Stimulated activated CD8-positive, alpha-beta memory T cell treated with anti-CD3 and anti-CD28 coated beads, Interleukin-7, amount 100 ng/mL, for 48 hours (primary cell): ENCODE measurements at places on chromosomes 16 and 17.

DNA sequence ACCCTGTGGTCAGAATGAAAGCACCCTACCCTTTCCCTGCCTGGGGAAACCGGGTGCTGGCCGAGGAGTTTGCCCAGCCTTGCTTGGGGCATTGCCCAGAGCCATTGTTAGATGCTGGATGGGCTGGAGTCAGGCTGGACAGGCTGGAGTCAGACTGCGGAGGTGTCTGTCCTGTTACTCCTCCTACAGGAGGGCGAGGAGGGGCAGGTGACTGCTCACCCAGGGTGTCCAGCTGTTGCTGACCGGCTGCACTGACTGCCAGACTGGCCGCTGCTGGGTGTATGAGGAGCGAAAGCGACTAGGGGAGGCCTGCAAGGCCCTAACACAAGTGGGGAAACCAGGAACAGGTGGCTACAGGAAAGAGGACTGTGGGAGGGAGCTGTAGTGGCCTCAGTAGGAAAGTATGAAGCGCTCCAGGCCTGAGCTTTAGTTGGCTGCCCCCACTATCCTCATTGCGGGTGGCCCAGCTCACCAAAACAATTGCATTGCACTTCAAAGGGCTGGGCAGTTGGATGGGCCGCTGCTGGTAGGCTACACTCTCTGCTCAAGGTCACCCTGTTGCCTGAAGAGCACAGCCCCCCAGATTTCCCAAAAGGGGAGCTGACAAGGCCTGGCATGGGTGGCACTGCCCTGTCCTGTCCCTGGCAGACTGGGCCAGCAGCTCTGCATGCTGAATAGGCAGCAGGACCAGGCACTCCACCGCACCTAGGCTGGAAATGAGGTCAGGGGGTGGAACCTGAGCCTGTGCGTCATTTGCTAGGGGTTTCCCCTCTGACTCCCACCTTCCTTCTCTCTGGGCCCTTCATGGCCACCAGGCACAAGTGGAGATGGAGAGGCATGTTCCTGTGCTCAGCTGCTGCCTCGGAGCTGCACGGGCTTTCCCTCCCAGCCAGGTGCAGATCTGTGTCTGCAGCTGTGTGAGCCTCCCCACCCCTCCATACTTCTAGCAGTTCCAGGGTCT is 18.4 kb downstream of the LDHD start:
- peak; percentile 81 for DNase-seq

GRCh38 chr17:3989041-3989886 is 25.0 kb upstream of the ATP2A3 start:
- no peak for DNase-seq

GRCh38 chr16:31428638-31429247 is 583 bp upstream of the COX6A2 start:
- no peak for DNase-seq

GRCh38 chr17:79298799-79299198 is 224.2 kb downstream of the ENGASE start:
- no peak for DNase-seq

GRCh38 chr17:32275060-32276042 is 9.7 kb downstream of the RHBDL3 start:
- no peak for DNase-seq

- DNase-seq: no peak
These were observed 166.4 kb downstream of the CEP112 start for GRCh38 chr17:66025551-66025950.

GRCh38 chr17:57874434-57875289 is 24.8 kb upstream of the MRPS23 start:
- DNase-seq: no peak

GRCh38 chr17:49016775-49017463 is 19.7 kb downstream of the IGF2BP1 start:
- no peak for DNase-seq

- DNase-seq: no peak
These were observed 23.3 kb downstream of the UNK start for GRCh38 chr17:75807861-75808260.

DNA sequence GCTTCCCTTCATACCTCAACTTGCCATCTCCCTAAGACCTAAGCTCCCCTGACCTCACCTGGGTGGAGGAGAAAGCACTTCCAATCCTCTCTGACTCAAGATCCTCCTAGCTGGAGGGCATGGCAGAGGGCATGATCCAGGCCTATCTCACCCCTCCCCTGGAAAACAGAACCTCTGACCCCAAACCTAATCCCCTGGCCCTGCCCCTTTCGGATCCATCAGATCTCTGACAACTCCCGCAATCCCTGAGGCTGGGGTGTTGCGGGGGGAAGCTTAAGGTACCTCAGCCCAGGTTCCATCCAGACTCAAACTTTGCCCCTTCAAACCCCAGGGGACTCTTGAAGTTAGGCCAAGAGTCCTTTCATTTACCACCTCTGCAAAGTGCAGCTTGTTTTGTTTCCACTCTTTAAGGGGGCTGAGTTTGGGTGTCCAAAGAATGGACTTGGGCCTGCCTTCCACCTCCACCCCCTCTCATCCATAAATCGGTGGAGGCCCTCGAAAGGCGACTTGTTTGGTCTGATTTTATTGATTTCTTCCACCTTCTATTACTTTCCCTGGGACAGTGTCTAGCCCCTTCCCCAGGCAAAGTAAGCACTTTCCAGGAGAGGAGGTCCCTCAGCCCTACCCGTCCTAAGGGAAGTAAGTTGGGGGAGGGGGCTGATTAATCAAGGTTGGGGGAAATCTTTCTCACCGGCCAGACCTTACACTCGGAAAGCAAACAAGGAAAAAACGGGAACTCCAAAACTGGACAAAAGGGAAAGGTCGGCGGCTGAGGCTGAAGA is 2.6 kb downstream of the EPOP start:
- DNase-seq: no peak

DNA sequence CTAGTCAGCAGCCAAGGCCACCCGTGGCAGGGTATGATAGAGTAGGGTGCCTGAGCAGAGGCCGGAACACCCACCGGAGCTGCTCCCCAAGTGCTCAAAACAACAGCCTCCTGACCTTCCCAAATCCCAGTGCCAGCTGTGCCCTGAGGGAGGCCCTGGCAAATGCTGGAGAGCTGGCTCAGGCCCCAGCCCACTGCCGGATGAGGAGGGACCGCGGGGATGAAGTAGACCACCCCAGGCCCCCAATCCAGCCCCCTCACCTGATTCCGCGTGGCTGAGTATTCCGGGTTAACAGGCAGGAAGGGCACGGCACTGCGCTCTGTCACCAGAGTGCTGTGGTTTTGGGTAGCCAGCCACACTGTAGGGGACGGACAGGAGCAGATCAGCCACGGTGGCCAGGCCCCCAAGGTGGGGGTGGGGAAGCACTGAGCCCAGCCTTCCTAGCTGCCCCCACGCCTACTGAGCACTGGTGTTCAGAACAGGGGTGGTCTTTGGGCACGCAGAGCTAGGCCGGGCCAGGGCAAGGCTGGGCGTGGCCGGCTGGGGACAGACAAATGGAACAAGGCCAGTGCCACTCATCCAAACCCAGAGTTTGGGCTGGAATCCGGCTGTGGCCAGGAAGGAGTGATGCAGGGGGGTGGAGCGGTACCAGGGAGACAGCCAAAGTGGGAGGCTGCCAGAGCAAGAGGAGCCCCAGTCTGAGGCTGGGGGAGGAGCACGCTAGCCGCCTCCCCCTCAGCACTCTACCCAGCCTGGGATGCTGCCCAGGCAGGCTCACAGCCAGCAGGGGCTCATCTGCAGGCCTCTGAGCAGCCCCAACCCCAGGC is 9.1 kb downstream of the TP53I13 start:
- DNase-seq: no peak

- DNase-seq: peak; percentile 92
These were observed at the start of gene DEXI for GRCh38 chr16:10942352-10943063. Gene DEXI (minus strand): TSS chr16:10942468. CDS start chr16:10942005, 463 bp downstream.

DNA sequence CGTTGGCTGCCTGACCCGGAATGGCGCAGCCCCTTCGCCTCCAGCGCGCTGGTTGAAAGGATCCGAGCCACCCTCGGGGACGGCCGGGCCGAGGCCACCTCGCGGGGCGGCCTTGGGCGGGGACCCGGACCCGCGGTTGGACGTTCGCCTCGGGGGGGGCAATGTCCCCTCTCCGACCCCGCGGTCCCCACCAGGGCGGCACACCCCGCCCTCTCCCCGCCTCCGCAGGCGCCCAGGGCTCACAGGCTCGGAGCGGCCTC is 1.0 kb upstream of the SOX8 start:
- DNase-seq: no peak

- no peak for DNase-seq
These were observed 111.1 kb downstream of the VAT1L start for GRCh38 chr16:77899416-77899815.

DNA sequence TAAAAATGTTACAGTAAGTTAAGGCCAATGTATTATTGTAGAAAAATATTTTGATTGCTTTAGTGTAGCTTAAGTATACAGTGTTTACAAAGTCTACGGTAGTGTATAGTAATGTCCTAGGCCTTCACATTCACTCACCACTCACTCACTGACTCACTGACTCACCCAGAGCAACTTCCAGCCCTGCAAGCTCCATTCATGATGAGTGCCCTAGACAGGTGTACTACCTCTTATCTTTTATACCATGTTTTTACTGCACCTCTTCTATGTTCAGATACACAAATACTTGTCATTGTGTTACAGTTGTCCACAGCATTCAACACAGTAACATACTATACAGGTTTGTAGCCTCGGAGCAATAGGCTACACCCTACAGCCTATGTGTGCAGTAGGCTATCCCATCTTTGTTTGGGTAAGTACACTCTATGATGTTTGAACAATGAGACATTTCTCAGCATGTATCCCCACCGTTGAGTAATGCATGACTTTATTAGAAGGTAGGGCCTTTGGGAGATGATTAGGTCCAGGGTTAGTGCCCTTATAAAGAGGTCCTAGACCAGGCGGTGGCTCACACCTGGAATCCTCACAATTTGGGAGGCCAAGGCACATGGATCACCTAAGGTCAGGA is 117.8 kb downstream of the SLC39A11 start:
- no peak for DNase-seq

DNA sequence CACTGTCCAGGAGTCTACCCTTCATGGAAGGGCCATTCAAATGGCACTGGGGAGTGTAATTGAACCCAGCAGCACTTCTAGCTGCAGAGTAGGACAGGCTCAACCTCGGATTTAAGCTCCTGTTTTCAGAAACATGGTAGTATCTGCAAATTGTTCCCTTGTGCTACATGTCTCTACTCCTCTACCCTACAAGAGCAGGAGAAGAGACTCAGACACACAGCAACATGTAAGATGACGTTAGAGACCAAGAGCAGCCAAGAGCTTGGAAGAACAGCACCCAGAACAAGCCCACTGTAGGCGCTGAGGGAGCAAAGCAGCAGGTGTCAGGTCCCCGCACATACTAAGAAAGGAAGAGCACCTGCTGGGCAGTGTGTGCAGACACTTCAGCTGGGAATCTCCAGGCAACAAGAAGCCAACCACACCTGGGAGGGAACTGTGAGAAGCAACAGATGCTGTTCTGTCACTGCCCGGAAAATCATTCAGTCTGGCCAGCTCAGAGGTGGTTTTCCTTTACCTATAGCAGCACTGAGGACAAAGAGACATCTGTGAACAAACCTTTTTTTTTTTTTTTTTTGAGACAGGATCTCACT is 35.6 kb upstream of the MNT start:
- no peak for DNase-seq

GRCh38 chr16:12703935-12704334 is 99.8 kb downstream of the CPPED1 start:
- DNase-seq: no peak

- DNase-seq: no peak
These were observed 10.7 kb downstream of the ENGASE start for GRCh38 chr17:79085154-79085920.

DNA sequence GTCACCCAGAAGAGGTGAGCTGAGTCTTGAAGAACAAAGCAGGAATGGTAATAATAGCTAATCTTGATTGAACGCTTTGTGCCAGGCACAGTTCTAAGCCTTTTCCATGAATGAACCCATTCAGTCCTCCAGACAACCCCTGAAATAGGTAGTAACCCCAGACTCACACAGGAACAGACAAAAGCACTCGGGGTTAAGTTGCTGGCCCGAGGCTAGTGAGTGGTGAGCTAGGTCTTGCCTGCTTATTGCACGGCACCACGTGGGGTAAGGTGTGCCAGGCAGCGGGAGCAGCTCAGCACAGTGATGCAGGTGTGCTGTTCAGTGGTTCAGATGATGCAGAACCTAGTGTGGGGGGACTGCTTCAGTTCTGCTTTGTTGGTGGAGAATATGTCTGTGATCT is 181.6 kb downstream of the RAB11FIP4 start:
- no peak for DNase-seq

- DNase-seq: no peak
These were observed 38.7 kb downstream of the MYO18A start for GRCh38 chr17:29141514-29141876.

GRCh38 chr16:11023262-11024039 is 79.1 kb downstream of the CLEC16A start:
- DNase-seq: no peak

DNA sequence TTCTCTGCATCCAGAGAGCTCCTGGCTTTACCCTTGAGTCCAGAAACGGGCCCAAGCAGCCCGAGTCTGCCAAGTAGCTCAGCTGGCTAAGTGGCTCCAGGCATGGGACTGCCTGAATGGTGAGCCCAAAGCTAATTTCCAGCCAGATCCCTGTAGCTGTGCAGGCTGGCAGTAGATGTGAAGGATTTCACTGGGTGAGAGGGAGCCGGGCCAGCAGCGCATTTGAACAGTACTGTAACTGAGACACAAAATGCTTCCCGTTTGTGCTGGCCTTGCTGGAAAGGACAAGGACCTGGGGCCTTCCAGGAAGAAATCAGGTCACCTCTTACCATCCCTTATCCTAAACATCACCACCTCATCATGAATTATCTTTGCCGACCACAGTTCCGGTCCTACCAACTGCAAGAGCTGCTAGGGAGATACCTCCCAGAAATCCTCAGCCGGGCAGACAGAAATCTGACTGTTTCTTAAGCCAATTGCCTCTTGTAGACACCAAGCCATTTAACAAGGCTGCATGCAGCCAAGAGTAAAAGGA is 3.7 kb downstream of the TIMP2 start:
- DNase-seq: no peak

DNA sequence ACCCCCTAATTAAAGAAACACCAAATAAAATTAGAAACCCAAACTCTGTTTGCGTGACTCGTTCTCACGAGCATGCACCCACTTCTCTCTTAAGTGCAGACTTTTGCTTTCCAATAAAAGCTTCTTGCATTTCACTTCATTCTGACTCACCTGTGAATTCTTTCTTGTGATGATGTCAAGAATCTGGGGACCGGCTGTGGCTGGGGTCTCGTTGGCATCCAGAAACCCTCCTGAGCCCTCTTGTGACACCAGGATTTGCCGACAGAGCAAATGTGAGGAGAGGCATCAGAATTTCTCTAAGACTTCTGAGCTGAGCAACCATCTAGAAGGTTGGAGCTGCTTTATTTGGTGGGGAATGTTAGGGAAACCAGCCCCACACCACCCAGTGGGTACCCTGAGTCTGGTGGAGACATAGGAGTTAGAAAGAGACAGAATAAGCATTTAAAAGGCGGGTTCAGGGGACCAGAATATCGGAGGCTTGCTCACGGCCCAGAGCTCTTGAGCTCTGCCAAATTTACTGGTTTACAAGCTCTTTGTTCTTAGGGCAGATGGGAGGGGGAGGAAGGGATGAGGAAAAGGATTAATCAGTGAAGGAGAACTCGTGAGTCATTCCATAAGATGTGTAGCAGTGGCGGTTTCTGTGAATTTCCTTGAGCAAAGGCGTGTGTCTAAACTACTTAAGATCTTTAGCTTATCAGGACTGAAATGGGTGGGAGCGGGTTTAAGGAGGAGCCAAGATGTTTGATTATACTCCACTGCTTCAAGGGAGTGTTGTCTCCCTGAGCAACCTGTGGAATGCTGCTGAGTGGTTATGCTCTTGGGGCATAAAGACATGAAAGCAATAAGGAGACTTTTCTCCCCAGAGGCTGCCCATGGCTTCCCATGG is 24.2 kb upstream of the TMC5 start:
- no peak for DNase-seq

- no peak for DNase-seq
These were observed 54.8 kb downstream of the SLFN5 start for GRCh38 chr17:35297666-35298065.

- DNase-seq: no peak
These were observed 1.4 kb upstream of the GRIN2C start for GRCh38 chr17:74860872-74861661.
